ENCODE measurements at places on chromosomes 7 and 10.

DNA sequence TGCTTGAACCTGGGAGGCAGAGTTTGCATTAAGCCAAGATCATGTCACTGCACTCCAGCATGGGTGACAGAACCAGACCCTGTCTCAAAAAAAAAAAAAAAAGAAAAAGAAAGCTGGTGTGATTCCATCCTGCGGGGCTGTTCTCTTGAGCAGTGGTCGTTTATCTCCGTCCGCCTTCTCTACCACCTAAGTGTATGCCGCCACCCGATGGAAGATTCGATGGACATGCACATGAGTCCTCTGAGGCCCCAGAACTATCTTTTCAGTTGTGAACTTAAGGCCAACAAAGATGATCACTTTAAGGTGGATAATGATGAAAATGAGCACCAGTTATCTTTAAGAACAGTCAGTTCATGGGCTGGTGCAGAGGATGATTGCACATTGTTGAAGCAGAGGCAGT, 65.7 kb downstream of the ABRAXAS2 start:
- no peak overlapping the region for H3K27ac ChIP-seq
- H3K4me3 ChIP-seq = no peak overlapping the region
- no peak for DNase-seq
- H3K36me3 ChIP-seq = no peaks in the 10 kb centered on the region
- no peaks in the 10 kb centered on the region for H3K27me3 ChIP-seq

GRCh38 chr7:135710417-135711138, 17.4 kb downstream of the SLC13A4 start:
- H3K27ac ChIP-seq = no peak overlapping the region
- DNase-seq = no peak
- no peak overlapping the region for H3K4me3 ChIP-seq
- H3K27me3 ChIP-seq = no peaks in the 10 kb centered on the region

GRCh38 chr10:35572583-35572982, 32.6 kb upstream of the GJD4 start:
- H3K4me1 ChIP-seq = no peaks in the 10 kb centered on the region
- H3K4me3 ChIP-seq = no peak overlapping the region
- no peak overlapping the region for H3K27ac ChIP-seq

- no peaks in the 10 kb centered on the region for H3K27me3 ChIP-seq
- peaks cover 7% of the 10 kb centered on the region for H3K4me1 ChIP-seq
- H3K4me3 ChIP-seq = no peak overlapping the region
These were observed 132.6 kb downstream of the CAMK1D start for GRCh38 chr10:12481924-12482323.

GRCh38 chr7:37349979-37350590, 98.6 kb downstream of the ELMO1 start:
- no peak overlapping the region for H3K27ac ChIP-seq
- DNase-seq = no peak
- H3K36me3 ChIP-seq = no peaks in the 10 kb centered on the region
